Right lung (tissue), 10 donors: ENCODE measurements at places on chromosomes 3 and 15. TPM values are rescaled to one million over a fixed set of nuclear protein-coding genes. Genes with fewer than 3 reads are reported as not detected.

Gene SEMA3G
- 6.3 TPM for polyA plus RNA-seq

Gene CFAP161
- 2.2 TPM for polyA plus RNA-seq

Gene SLCO3A1
- polyA plus RNA-seq = 9.8 TPM

Gene CIP2A
- 20.7 TPM for polyA plus RNA-seq

Gene GRAMD1C
- polyA plus RNA-seq = 6.2 TPM
